T-helper 17 cell (primary cell): ENCODE measurements at places on chromosomes 6 and 20.

DNA sequence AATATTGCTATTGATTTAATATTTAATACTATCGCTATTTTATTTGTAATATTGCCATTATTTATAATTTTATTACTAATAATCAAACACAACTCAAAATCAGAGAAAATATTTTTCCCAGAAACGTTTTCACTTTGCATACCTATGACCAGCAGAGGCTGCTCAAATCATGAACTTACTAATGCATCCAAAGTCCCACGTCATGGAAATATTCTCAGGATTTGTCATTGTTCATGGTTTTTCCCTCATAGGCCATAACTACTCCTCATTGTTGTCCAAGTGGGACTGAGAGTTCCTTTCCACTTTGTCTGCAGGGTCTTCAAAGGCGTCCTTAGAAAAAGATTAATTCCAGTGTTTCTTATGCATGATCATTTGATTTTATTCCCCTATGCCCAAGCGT lies 344.8 kb downstream of the THBS2 start:
- H3K27ac ChIP-seq: no peak overlapping the region
- no peak overlapping the region for H3K4me3 ChIP-seq
- H3K4me1 ChIP-seq: peaks cover 22% of the 10 kb centered on the region

- no peak for DNase-seq
- no peaks in the 10 kb centered on the region for H3K36me3 ChIP-seq
- no peak overlapping the region for H3K4me3 ChIP-seq
- no peak overlapping the region for H3K27ac ChIP-seq
- peaks cover 51% of the 10 kb centered on the region for H3K27me3 ChIP-seq
Measured at GRCh38 chr20:10651227-10651990, 22.4 kb downstream of the JAG1 start.

DNA sequence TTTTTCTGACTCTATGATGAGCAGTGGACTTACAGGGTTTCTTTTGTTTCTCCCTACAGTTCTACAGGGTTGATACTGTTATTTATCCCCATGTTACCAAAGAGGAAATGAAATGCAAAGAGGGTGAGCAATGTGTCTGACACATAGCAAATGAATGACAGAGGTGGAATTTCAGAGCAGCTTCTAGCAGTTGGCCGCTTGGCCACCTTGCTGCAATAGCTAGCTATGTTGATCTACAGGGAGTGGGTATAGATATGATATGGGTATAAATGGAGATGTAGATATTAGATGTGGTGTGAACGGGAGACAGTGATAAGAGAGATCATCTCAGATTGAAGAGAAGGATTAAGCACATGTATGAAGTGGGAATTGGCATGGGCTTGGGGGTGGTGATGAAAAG lies 10.9 kb upstream of the SLC22A3 start:
- no peaks in the 10 kb centered on the region for H3K4me1 ChIP-seq
- DNase-seq: no peak
- H3K27ac ChIP-seq: no peak overlapping the region
- no peak overlapping the region for H3K4me3 ChIP-seq

- no peak for DNase-seq
- no peaks in the 10 kb centered on the region for H3K27me3 ChIP-seq
- H3K27ac ChIP-seq: no peak overlapping the region
- no peaks in the 10 kb centered on the region for H3K36me3 ChIP-seq
Measured at GRCh38 chr6:156434795-156435190, 342.4 kb upstream of the ARID1B start.

DNA sequence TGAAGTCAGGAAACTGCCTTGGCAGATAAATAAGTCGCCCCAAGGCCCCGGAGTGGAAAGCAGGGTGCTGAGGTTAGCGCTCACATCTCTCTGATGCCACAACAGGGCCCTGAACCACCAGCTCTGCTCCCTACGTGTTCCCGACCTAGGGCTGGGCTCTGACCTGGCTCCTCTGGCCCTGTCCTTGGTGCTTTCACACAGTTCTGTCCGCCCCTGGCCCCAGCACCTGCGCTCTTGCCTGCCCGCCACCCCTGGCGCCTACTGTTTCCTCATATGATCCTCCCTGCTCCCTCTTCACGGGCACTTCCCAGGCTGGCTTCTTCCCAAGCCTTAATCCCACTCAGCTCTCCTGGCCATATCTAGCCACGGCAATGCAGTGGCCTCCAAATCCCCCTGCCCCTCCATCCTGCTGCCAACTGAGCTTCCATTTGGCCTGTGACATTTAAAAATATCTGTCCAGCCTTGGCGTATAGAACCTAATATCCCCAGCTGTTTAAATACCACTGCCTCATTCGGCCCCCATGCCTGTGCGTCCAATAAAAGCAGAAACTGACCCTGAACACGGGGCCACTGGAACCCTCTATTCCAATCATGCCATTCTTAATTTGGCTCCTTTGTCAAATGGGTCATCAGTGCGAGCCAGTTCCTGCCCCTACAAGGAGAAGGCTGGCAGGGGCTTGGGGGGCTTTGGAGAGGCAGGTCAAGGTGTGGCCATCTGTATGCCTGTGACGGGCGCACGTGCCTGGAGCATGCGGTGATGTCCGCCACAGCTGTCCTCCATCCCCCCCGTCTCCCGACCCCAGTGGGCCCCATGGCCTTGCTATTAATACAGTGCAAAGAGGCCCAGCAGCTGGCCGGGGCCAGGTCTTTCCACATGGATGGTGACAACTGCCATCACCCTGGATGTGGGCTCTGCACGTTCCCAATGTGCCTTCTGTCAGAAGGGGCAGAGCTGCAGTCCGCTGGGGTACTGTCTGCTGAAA lies 27.7 kb downstream of the GNAS-AS1 start:
- H3K4me1 ChIP-seq: peaks cover 2% of the 10 kb centered on the region
- H3K4me3 ChIP-seq: no peak overlapping the region
- no peak for DNase-seq
- no peak overlapping the region for H3K27ac ChIP-seq

- H3K4me3 ChIP-seq: no peak overlapping the region
- no peak for DNase-seq
- no peaks in the 10 kb centered on the region for H3K4me1 ChIP-seq
- H3K27ac ChIP-seq: no peak overlapping the region
- H3K36me3 ChIP-seq: peaks cover under 1% of the 10 kb centered on the region
Measured at GRCh38 chr6:110492584-110492983, 16.2 kb upstream of the SLC22A16 start.
